ENCODE measurements at places on chromosomes 6 and 20.
A peak's percentile ranks its signal among the peaks of the same experiment; 100 is the strongest.

- no peak for DNase-seq
Observed at GRCh38 chr6:46390153-46390876, 100.9 kb downstream of the RCAN2 start.

- peak; percentile 28 for DNase-seq
Observed at GRCh38 chr6:5084360-5084780, 771 bp upstream of the PPP1R3G start.

DNA sequence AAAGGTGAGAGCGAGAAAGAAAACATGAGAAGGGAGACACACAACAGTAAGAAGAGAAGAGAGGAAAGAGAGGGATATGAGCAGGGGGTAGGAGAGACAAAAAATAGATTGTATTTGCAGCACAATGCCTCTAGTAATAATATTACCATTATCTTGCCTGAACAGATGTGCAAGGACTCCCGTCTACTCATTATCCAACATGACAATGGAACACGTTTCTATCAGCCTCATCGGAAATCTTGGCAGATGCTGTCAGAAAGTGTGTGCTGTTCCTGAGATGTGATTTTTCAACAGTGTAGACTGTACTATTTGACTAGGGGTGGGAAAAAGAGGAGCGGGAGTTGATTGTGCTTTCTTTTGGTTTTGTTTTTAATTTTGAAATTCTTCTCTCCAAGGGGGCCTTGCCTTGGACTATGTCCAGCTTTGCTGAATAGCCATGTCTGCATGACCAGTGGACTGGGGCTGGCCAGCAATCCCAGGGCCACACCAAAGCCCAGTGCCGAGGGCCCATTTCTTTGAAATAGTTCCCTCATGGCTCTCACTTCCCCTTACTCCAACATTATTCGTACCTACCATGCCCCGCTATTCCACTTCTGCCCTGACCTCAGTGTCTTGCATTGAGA, 11.3 kb upstream of the TRAM2 start:
- DNase-seq = no peak

- DNase-seq = no peak
Observed at GRCh38 chr20:4012589-4012988, 2.8 kb downstream of the RNF24 start.

GRCh38 chr6:53244958-53245357, 96.3 kb upstream of the GCM1 start:
- DNase-seq = peak; percentile 77

GRCh38 chr6:152846825-152847224, 96.2 kb downstream of the VIP start:
- DNase-seq = no peak

DNA sequence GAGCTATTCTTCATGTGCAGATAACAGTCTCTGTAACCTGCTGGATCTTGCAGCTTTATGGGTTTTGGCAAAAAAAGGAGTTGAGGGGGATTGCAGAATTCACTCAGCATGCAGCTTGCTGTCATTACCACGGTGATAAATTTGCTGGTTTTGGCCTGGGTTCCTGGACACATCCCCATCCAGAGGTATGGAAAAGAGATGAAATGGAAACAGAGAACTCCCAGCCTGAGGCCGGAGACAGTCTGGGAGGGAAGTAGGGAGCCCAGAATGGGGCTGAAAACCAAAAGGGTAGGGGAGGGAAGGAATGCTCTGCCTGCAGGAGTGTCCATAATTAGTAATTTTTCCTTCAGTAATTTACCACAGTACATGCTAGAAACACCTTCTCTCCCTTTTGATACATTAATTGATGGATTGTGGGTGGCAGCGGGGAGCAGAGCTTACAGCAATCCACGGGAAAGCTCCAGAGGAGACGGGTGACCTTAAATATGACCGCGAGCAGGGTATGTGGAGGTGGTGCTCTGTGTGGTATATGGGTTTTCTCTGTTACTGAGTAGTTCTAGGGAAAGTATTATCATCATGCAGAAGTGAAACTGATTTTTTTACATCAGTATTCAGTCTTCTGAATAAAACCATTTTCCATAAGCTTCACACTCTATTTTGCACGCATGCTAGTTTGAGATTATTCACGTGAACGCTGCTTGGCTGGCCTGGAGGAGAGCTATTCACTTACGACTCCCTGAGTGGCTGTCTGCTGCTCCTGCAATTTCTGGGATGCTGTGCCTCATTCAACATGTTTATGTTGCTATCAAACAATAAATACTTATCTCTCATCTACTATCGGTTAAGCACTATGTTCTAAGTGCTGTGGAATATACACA, 66.3 kb upstream of the KCNK16 start:
- DNase-seq = no peak

DNA sequence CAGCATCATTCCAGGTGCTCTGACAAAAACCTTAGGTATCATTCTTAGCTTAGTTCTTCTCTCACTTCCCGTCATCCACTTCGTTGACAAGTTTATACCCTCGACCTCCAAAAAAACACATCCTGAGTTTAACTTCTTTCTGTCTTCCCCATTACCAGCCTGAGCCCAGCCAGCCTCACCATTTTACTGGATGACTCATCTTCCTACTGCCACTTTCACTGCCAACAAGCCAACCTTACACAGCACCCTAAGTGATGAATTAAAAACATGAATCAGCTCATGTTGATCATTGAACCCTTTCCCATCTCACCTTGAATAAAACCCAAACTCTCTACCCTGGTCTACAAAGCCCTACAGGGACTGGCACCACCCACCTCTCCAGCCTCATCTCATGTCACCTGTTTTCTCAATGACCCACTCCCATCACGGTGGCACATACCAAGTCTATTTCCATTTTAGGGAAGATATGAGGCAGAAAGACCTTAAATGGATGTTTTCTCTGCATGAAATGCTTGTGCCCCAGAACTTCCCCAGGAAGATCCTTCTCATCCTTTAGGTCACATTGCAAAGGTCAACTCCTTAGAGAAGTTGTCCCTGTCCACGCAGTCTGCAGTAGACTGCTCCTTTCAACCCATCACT, 9.9 kb upstream of the UST start:
- DNase-seq = no peak

- no peak for DNase-seq
Observed at GRCh38 chr20:48706116-48706656, 121.6 kb downstream of the PREX1 start.

DNA sequence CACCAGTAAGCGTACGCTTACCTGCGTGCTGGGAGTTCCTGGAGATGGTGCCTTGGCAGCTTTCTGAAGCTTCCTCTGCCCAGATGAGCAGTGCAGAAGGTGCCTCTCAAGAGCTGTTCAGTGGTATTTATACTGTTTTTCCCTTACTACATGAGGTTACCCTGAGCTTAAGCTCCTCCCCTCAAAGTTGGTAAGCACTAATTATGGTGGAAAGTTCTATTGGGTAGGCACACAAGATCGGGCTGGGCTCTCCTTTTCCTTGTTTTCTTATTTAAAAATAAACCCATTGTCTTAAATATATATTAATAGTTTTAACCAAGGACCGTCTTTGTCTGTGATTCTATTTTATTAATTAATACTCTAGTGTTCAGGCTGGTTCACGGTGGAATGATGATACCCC, at the start of gene COL10A1:
TSS of gene COL10A1 (minus strand) at position 101 of the 400 bp plus-strand sequence. CDS start 640 bp downstream, outside the sequence.
- DNase-seq = no peak

GRCh38 chr6:142945446-142946180, 637 bp upstream of the HIVEP2 start:
- peak; percentile 70 for DNase-seq

GRCh38 chr6:76162811-76163210, 90.3 kb upstream of the IMPG1 start:
- no peak for DNase-seq

GRCh38 chr6:110137924-110138887, 41.3 kb downstream of the WASF1 start:
- DNase-seq = no peak

DNA sequence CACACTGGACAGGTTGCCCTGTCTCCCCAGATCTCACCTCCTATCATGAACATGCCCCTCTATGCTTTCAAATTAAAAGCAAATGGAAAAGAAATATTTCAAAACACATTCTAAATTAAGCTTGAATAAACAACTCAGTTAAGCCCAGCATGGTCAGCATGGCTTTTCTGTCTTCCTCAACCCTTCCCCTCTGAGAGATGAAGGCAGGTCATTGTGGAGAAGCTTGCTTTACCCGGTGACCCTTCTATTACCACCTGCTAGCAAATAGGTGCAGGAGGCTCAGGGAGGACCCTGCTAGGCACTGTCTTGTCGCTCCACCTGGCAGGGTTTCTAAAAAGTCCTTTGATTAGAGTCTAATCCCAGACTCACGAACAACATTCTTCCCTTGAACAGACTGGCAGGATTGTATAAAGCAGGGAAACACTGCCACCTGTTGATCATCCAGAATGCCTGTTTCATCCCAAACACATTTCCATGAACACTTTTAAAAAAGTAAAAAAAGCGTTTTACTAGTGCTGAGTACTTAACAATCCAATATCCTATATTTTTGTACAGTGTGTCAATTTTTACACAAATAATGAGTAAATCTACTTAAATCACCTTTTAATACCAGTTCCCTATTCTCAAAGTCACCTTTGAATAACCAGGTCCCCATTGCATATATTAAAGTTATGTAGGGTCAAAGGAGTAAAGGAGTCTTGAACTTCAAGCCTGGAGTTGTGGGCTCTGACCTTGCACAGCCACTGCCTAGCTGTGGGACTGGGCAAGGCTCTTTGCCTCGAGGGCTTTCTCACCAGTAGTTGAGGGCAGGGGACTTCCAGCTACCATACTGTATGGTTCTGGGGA, 75.5 kb downstream of the GPR6 start:
- DNase-seq = peak; percentile 45

GRCh38 chr6:149190224-149190831, 127.2 kb upstream of the TAB2 start:
- peak; percentile 75 for DNase-seq

- no peak for DNase-seq
Observed at GRCh38 chr20:22576273-22576672, 8.1 kb downstream of the FOXA2 start.

- no peak for DNase-seq
Observed at GRCh38 chr6:118993803-118994251, 58.9 kb upstream of the MCM9 start.

GRCh38 chr20:37600486-37600885, 72.8 kb upstream of the BLCAP start:
- DNase-seq = no peak

GRCh38 chr6:105482227-105482844, 79.5 kb upstream of the PREP start:
- DNase-seq = peak; percentile 53

DNA sequence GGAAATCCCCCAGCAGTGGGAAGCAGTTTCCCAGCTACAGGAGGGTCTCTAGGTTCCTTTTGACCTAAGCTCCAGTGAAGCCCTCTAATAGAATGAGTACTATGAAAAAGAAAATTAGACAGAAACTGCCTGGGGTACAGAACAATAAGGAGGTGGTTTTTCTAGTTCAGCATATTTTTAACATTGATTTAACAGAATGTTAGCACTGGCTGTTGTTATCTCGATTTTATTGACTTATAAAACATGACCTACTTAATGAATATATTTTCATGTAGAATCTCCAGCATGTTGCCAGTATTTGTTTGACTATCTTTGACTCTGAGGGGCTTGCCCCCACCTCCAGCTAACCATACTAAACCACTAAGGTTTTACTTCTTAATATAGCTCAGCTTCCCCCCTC, 19.6 kb downstream of the SCGN start:
- no peak for DNase-seq

- no peak for DNase-seq
Observed at GRCh38 chr6:138815221-138815620, 19.3 kb downstream of the ECT2L start.

- DNase-seq = peak; percentile 82
Observed at GRCh38 chr20:50516180-50516934, 6.2 kb downstream of the PTPN1 start.

- no peak for DNase-seq
Observed at GRCh38 chr6:125197795-125198269, 44.3 kb downstream of the TPD52L1 start.

- DNase-seq = no peak
Observed at GRCh38 chr6:39787322-39787721, 4.9 kb upstream of the DAAM2 start.

DNA sequence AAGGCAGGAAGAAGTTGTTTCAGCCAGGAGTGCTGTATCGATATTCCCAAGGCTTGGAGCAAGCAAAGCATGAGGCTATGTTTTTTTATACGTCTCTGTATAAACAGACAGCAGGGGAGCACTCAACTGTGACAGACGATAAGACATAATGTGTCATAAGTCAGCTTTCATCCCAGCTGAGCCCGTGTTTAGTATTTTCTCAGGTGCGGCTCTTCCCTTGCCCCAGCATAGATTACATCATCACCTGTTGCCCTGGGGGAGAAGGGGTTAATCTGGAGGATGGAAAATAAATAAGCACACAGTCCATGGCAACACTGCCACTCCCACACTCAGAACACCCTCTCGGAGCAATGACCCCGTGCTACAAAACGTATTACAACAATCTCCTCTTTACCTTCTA, 22.1 kb upstream of the KCNK5 start:
- no peak for DNase-seq

DNA sequence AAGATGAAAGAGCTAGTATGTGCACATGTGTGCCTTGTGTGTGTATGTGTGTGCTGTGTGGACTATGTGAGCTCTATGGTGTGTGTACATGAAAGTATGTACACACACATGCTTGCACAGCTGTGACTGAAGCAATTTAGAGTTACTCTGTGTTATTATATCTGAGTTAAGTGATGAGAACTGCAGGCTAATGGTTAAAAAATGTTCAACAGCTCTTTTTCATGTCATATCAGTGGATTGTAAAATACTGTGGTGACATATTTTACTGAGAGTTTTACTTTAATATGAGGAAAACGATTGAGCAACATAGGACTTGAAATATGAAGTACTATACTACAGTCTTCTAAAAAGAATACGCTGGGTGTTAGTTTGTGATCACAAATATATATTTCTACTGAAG, 195.7 kb upstream of the KCNK16 start:
- DNase-seq = no peak

GRCh38 chr6:157989541-157990289, 8.1 kb downstream of the SYNJ2 start:
- no peak for DNase-seq

DNA sequence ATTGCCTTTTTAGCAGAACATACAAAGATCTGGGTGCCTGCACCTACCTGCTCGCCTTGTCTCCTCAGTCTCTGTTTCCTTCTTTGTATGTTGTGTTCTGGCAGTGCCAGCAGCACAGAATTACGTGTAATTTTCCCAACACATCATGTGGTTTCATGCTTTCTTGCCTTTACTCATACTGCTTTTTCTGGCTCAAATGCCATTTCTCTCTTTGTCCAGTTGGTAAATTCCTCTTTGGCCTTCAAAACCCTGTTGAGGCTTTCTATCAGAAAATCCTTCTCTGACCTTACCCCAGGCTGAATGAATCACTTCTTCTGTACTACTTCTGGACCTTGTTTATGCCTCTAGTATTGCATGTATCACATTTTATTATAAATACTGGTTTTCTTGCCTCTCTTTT, 31.8 kb downstream of the L3MBTL3 start:
- peak; percentile 12 for DNase-seq

GRCh38 chr20:58372806-58373205, 16.2 kb upstream of the VAPB start:
- DNase-seq = no peak

GRCh38 chr20:19539191-19539590, 218.9 kb upstream of the RIN2 start:
- no peak for DNase-seq

- DNase-seq = no peak
Observed at GRCh38 chr6:18055714-18056382, 66.6 kb downstream of the NHLRC1 start.
